ENCODE measurements at places on chromosomes 2 and 18. TPM values are rescaled to one million over a fixed set of nuclear protein-coding genes. Genes with fewer than 3 reads are reported as not detected.

RAB6C gene
- total RNA-seq, result not detected

MDH1B gene
- 1.7 TPM for total RNA-seq

FBXO15 gene
- 0.21 TPM for total RNA-seq

ITGB6 gene
- not detected for total RNA-seq

DNA sequence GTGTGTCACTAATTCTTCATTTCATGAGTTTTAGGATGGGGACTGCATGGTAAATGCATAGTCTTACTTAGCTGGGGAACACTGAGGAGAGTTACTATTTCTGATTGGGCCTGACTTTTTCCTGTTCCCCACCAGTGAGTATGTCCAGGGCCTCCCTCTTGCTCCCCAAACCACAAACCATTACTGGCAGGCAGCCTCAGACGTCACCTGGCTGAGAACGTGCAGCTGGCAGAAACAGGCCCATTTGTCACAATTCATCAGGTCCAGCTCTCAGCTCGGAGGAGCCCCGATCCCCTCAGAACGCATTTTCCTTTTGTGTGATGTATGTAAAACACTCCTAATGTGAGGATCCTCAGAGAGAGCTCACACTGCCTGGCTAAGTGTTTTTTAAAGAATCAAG, 71.7 kb upstream of the SIX3 start:
- DNase-seq, result no peak

GRCh38 chr2:217387776-217388387, 528.0 kb upstream of the TNP1 start:
- DNase-seq, result no peak

GRCh38 chr2:124882423-124882822, 857.3 kb downstream of the CNTNAP5 start:
- no peak for DNase-seq

DNA sequence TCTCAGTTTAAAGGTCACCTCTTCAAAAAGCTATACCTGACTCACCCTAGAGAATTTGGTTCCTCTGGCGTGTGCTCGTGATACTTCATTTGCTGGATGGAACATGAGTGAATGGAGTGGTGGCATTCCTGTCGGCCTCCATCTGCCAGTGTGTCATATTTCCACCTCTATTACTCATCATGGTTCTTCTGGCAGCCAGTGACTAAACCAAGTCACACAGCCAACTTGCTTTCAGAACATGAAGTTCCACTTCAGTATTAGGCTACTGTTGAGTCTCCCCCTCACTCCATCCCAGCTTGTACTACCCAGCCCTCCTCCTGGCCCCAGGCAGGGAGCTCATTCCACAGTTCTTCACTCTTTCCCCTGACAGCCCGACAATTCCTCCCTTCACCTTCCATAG, 169.8 kb downstream of the MREG start:
- DNase-seq, result no peak

DNA sequence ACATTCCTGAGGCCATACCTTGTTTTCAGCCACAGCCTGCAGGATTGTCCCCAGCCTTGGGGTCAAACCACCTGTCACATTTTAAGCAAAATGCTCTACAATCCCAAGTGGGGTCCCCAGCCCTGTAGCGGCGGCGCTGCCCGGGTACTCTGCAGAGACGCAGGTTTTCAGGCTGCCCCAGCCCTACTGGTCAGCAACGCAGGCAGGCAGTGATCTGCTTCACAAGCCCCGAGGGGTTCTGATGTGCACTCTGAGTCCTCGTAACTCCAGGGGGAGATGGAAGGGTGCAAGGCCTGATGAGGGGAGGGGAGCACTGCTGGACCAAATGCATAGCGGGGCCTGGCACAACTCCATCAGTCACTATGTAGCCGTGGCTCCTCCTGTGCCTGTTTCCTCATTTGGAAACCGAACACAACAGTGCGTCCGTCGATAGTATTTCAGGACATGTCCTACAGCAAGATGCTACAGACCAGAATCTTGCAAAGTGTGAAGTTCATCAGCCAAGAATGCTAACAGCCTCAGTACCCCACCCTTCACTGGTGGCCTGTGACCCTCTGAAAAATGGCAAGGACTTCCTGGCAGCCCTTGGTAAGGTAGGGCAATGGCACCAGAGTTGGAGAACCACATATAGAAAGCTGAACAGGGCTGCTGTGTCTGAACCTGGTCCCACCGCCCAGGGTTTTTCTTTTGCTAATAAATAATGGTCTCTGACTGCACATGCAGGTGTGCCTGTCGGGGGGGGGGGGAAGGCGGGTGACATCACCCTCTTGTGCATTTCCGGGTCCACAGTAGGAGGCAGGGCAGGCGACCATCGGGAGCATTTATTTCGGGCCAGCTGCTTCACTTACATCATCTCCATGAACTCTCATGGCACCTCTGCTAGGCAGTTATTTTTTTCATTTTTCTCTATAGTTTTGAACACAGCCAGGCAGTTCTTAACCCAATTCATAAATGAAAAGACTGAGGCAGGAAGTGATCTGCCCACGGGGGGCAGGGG, 50.6 kb upstream of the TFCP2L1 start:
- DNase-seq, result no peak

DNA sequence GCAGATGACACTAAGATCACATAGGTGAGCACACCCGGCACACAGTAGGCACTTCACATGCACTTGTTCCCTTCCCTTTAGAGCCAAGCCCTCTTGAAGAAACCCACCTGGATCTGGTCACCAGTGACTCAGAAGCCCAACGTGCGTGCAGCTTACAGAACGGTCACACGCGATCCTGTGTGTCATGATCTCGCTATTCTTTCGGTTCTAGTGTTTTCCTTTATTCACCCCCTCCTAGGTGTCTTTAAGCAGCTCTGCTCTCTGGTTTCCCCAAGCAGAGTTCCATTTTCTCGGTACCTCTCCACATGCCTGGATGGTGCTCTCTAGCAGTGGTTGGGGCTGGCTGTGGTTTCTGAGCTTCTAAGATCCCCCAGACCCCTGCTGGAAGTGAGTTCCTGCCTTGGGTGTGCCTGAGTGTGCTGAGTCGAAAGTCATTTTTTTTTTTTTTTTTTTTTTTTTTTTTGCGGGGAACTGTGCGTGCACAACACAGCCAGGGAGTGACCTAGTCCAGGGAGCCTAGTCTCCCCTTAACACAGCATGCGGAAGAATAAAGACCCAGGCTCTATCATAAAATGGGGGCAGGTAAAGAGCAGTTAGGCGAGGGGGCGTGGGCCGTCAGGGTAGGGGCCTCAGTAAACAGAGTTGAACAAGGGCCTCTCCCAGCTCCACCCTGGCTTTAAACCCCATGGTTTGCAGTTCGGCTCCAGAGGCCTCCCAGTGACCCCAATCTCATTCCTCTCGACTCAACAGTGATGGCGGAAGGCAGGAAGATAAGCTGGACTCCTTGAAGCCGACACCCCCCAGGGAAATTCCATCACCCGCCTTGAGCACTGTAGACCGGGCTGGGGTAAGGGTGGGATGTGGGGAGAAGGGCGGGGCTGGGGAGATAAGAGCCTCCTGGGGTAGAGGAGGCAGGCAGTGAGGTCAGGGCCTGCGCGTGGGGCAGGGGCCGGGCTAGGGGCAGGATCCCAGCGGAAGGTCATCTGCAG, 29.8 kb upstream of the DNMT3A start:
- DNase-seq, result no peak

DNA sequence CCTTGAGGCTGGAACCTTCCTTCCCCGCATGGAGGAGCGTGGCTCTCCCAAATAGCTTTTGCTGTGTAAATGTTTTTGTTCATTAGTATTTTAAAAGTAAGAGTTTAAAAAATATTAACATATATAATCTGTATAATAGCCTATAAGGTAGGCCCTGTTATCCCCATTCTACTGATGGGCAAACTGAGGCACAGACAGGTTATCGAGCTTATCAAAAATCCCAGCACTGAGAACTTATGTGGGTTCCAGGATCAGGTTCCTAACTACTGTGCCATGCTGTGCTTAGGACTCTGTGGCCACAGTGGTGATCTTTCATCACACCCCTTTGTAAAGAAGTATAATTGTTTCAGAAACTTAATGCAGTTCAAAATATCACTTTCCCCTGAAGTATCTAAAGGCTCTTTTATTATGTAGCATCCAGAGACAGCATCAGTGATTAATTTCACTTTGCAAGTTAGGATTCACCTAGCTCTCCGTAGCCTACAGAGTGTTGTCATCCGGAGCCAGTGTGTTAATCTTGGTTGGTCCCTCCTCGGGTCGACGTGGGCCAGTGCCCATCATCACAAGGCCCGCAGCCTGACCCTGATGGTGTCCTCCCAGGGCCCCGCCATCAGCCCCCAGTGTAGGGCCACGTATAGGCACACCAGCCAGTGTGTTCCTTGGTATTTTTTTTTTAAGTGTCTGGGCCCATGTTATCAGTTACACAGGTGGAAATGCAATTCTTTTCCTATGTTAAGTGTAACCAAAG, 28.7 kb downstream of the CABLES1 start:
- no peak for DNase-seq

- no peak for DNase-seq
Observed at GRCh38 chr2:175039031-175039430, 33.9 kb upstream of the CHN1 start.

DNA sequence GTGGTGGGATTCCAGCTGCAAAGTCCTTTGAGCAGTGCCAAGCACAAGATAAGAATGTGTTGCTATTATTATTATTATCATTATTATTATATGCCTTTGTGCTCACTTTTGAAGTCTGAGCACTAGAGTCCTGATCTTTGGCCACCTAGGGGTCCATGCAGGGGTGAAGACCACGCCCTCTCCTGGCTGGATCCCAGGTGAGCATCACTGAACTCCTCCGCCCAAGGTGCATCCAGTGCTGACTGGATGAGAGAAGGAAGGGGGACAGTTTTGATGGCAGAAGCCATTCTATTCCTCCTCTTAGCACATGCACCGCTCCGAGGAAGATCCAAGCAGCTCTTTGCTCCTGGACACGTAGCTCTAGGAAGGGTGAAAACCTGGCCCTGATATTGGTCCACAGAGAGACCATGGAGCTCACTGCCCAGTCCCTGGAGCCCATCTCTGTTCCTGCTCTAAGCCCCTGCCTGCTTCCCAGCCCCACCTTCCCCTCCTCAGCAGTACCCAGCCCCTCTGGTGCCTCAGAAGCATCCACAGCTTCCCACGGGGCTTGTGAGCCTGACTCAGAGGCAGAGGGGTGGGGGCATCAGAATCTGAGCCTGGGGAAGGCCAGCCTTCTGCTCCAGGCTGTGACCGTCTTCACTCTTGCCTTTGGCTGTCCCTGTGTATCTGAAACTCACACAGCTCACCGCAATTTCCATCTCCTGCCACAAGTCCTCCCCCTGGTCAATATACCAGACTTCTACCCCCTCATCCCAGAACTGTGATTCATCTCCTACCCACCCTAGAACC, 45.4 kb downstream of the MCFD2 start:
- no peak for DNase-seq

DNA sequence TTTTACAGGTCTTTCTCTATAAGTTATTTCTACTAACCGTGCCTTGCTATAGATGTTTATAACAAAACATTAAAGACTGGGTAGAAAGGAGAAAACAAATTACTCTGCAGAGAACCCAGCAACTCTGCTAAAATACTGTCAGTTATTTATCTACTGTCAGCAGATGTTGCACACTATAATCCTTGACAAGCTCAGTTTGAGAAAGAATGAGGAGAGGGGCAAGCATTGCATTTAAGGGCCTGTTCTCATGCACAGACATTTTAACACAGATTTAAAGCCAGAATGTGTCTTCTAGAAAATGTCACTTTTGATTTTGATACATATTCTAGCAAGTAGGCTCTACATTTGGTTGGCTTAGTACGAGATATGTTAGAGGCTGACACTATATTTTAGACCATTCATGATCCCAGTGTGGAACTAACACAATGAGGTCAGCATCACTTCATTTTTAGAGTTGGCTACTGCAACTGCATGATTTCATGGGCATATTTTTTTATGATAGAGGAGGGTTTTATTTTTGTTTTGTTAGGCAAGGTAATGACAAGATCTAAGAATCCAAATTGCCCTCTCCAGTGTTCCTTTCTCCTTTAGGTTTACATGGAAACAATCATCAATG, 516.4 kb downstream of the ZEB2 start:
- no peak for DNase-seq

Measured in GM23338 (cell line).